Activated CD8-positive, alpha-beta T cell treated with anti-CD3 and anti-CD28 coated beads for 36 hours (primary cell): ENCODE measurements at places on chromosomes 6 and 20.

DNA sequence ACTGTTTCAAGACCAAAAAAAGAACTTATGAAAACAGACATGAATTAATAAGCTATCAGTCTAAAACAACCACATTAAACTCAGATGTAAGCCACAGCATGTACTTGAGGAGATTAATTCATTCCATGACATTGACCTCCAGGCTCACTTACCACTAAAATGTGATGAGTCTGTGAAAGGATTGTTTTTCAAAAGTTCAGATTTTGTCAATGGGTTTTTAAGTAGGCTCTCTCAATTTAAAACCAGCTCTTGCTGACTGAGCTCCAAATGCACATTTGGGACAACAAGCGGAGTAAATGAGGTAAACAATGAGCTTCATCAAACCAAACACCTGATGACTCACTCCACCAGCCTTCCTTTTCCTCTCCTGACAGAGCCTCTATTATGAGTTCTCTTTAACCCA lies 197.0 kb downstream of the SIM1 start:
- DNase-seq = no peak

DNA sequence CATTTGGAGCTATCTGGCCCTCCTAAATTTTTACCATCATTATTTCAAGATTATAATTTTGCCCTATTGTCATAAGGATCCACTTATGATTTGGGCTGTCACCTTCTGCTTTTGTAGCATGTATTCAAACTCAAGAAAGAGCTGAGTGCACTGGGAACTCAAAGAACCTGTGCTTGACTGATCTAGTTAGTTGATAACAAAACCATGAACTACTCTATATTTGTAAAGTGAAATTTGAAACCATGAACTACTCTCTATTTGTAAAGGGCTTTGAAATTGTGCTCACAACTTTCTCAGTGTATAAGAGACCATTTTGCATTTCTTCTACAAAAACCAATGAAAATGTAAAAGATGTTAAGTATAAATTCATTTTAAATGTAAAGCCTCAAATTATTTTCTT lies 77.5 kb upstream of the POPDC3 start:
- no peak for DNase-seq

DNA sequence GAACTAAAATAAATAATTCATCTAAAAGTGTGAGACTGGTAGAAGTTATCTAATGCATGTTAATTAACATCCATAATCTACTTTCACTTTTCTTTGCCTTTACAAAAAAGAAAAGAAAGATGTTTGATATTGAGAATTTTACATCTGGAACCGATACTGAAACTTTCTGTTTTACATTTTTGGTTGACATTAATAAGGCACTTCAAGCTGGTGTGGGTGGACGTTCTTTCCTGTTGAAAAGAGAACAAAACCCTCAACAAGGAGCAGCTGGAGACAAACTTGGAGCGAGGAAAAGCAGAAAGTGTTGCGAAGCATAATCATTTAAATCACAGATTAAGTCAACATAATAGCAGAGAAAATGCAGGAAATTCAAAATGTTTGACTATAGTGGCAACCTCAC lies 575.2 kb upstream of the ADGRB3 start:
- DNase-seq = no peak

- DNase-seq = no peak
These were observed 198.6 kb upstream of the SHLD1 start for GRCh38 chr20:5551621-5552020.

GRCh38 chr6:455006-455585 lies 63.5 kb downstream of the IRF4 start:
- DNase-seq = peak; percentile 83

DNA sequence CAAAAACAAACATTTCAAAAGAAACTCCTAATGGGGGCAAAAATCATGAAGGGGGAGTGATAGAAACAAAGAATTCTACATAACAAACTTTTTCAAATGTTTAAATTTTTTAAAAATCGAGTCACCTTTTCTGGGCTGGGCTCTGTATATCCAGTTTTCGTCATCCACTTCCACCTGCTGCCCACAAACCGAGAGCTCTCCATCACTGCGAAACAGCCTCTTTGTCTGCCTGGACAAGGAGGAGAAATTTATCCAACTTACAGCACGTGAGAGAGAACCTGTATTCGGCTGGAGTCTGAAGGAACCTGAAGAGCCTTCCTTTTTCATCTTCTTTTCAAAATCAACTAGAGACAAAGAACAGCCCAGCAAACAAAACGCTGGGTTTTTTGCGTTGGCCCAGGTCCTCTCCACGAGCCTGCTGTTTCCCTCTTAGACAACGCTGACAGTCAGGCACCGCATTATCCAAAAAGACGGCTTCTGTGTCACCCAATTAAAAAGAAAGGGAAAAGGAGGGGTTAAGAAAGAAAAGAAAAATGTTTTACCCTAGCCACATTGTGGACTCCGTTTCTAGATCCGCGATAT lies 72.4 kb upstream of the NHSL1 start:
- no peak for DNase-seq

DNA sequence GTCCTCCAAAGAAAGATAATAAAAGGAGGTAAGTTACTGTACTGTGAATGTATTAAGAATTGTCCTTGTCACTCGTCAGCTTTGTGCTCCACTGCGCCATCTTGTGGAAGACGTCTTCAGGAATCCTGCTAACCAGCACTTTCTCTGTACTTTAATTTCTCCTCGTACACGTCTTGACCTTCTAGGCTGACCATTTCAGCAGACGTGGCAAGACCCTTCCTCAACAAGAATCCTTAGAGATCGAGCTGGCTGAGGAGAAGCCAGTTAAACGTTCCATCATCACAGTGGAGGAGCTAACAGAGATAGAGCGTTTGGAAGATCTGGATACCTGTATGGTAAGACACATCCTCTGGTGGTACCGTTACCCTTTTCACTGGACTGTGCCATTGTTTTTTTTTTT lies 95.5 kb upstream of the SCGN start:
- DNase-seq = peak; percentile 90

- no peak for DNase-seq
These were observed 60.2 kb upstream of the STX16 start for GRCh38 chr20:58590679-58591473.

DNA sequence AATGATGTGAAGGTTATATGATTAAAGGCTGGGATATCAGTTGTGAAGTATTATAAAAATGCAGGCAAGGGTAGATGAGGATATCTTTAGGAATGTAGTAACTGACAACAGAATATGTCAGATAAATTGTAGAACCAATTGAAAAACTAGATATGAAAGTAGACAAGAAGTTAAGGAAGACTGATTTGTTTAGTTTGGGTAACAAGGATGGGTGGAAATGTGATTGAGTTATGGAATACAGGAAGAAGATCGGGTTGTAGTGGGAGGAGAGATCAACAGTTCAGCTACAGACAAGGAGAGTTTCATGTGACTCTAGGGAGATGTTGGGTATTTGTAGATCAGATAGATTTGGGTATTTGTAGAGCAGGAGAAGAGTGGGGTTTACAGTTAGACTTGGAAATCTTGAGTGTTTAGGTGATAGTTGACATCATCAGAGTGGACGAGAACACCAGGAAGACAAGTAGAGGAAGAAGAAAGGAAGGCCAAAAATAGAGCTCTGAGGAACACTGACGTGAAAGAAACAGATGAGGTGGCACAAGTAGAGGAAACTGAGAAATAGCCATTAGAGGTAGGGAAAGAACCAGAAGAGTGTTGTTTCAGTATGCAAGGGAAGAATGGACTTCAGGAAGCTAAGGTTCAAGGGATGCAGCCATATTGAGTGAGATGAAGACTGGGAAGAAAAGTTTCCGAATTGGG lies 12.1 kb upstream of the TSPYL1 start:
- no peak for DNase-seq

DNA sequence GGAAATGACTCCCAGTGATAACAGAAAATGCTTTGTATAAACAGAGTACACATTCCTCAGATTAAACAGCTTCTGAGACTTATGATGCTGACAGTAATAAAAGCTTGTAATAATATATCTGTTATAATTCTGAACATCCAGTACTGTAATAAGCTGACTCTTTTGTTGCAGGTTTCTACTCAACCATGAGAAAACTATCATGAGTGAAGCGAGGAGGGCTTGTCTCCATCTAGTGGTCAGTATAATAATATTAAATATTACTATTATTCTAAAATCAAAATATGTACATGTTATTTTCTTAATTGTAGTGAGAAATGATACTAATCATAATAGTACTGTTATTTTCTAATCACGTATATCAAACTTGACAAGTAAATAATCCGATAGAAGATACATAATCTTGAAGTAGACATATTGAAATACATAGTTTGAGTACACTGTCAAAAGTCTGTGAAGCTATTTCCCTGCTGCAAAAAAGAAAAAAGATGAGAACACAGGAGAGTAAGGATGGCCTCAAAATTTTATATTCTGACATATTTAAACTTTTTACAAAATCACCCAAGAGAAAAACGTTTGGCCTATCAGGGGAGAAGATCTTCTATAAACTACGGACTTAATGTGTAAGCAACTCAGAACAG lies 183.1 kb downstream of the MOXD1 start:
- DNase-seq = no peak
